ENCODE measurements at places on chromosomes 16 and 17.

DNA sequence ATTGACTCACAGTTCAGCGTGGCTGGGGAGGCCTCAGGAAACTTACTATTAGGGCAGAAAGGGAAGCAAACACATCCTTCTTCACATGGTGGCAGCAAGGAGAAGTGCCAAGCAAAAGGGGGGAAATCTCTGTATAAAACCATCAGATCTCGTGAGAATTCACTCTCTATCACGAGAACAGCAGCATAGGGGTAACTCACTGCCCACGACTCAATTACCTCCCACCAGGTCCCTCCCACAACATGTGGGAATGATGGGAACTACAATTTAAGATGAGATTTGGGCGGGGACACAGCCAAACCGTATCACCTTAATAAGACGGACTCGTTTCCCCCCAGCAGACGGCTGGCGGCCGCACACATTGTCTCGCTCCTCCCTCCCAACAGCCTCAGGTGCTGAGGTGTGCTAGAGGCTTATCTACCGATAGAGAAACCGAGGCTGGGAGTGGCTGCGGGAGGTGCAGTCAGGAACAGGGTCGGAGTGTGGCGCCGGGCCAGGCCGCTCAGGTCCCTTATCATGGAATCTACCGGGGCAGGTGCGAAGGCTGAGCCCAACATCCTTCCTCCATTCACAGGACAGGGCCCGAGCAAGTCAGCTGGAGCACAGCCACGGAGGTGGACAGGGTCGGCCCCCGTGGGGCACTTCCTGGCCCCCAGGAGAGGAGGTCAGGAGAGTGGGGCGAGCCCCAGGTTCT is 4.9 kb upstream of the ZG16B start:
- no peak for DNase-seq

DNA sequence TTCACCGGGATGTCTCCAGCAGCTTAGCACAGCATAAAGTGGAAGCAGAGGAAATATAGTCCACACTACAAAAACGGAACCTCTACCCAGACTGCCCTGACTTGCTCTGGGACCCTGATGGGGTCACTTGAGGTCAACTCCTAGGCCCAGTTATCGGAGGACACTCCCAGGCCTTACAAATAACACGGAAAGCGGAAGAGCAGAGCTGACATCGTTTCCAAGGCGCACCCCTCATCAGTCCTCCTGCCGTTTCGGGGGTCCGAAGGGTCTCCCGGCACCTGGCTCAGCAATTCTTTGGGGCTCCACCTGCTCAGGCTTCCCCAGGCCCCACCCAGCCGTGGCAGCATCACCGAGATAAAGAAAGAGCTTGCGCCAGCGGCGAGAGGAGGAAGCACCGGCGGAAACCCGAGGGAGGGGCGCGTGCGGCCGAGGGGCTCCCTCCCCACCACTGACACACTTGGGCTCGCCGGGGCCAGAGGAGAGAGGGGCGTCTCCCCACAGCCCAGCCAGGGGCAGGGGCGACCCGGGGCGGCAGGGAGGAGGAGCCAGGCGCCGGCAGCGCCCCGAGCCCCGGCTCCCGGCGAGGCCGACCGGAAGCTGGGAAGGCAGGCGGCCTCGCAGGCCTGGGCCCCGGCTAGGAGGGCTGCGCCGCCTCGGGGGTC is 727 bp downstream of the CORO7 start:
- DNase-seq: no peak

- no peak for DNase-seq
Measured at GRCh38 chr17:79702034-79702433, 28.7 kb upstream of the ENPP7 start.

DNA sequence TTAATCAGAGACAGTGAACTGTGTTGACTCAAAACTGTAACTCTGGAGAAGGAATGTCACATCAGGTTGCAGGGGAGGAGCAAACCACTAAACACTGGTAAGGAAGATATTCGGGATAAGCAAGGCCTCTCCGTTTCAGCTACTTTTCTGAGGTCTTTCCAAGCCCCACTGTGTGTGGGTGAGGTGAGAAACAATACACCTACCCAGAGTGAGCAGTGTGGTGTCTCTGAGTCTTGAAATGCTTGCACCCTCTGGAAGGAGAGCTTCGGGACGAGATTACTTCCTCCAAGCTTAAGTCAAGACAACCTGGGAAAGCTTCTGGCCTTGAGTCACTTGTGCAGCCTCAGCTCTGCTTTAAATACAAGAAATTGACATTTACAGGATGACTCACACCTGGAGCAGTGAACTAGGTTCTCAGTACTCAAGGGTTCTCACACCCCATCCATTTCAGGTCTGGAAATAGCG is 2.5 kb upstream of the MAP3K14 start:
- peak; percentile 96 for DNase-seq

DNA sequence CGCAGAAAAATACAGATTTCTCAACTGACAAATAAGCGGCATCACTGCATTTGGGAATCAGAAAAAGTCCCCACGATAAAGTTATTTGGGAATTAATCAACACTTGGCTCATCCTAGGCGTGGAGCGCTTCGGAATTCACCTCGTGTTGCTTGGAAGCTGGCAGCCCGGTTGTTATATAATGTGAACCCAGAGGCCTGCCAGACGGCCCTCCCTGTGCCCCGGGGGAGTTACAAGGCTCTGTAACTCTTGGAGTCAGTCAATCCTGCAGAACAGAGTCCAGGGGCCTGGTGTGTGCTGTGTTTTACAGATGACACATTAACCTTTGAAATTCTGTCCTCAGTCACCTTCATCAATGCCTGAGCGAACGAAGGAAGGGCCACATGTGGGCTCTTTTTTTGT is 111.1 kb downstream of the PITPNC1 start:
- DNase-seq: no peak

DNA sequence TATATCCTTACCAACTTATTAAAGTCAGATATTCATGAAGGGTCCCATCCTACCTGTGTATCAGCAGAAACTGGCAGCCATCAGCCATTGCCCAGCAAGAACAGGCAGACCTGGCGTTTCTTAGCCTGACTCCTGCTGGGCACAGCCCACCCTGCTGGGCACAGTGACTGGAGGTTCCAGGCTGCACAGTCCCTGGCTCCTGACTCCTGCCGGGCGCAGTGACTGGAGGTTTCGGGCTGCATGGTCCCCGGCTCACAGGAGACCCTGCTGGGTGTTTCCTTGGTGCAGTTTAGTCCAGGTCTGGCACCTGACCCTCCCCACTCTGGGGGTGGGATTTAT is 6.7 kb downstream of the TIMM22 start:
- no peak for DNase-seq

GRCh38 chr16:57711-58110 is 4.1 kb downstream of the SNRNP25 start:
- DNase-seq: no peak

DNA sequence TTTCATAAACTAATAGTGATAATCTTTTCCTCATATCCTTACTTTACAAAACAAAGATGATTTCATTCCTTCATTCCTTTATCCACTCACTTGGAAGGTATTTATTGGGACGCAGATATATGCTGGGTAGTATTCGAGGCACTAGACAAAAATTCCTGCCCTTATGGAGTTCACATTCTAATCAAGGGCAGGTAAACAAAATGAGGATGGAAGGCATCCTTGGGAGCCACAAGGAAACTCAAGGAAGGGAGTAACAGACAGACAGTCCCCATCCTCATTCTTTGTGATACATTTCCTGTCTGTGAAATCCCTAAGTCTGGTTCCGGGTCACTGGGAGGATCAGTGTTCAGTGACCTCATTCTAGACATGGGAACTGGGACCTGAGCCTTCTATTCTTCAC is 45.2 kb downstream of the SLC6A2 start:
- no peak for DNase-seq

- DNase-seq: no peak
Measured at GRCh38 chr16:11224096-11224893, 31.7 kb downstream of the SOCS1 start.

DNA sequence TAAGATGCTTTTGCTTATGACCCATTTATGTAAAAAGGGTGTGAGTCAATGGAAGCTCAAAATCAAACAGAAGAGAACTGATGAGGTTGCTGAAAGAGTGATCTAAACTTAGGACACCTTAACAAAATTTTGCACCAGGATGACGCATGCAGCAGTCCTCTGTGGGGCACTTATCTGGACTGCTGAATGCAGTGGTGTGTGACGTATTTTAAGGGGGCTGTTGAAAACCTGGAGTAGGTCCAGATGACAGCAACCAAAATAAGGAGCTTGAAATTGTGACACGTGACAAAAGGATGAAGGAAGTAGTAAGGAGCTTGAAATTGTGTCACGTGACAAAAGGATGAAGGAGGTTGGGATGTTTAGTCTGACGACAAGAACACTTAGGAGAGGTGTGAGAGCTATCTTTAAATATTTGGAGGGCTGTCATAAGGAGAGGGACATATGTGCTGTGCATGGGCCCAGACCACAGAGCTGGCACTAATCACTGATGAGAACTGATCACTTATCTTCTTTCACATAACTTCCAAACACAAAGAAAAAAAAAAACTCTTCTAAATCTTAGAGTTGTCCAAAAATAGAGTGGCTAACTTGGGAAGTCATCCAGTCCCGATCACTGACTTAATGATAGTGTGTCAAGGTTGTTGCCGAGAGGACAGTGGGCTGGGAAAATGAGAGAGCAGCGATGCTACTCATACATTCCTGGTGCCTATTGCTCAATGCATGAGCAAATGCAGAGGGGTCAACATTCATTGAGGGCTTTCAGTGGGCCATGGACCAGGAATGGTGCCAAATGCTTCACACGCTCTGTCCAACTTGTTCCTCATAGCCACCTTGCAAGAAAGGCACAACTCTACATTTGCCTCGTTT is 264.2 kb upstream of the ZFHX3 start:
- DNase-seq: no peak

- DNase-seq: no peak
Measured at GRCh38 chr16:54654429-54654828, 276.2 kb upstream of the IRX5 start.

DNA sequence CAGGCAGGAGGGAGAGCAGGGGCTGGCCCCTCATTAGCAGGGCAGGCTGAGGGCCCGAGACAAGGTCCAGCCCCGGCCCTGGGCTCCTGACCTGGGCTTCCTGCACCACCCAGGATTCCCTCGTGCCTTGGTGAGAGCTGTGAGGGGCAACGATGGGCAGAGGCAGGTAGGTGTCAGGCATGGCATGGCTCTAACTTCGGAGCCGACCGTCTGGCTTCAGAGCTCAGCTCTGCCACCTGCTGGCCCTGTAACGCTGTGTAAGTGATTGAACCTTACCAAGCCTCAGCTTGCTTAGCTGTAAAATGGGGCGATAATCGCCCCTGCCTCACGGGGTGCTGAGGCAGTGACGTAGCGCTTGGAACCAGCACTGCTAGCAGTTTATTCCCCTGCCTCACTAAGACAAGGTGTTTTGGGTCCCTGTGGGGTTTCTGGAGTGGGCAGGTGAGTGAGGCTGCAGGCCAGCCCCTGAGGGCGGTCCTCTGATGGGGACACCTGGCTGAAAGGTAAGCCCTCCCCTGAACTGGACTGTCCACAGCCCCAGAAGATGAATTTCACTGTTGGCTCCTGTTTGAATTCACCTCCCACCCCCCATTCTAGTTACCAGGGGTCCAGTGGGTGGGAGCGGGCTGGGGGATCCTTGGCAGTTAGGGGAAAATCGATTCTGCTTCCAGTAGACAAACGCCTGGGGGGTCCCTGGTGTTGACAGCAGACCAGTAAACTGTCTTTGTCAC is 184.8 kb upstream of the GSE1 start:
- DNase-seq: peak; percentile 20

- peak; percentile 64 for DNase-seq
Measured at GRCh38 chr17:20206068-20206467, 196.9 kb downstream of the SPECC1 start.

GRCh38 chr16:67199011-67199807 is at the start of gene ELMO3:
TSS of gene ELMO3 (plus strand) at chr16:67199131. CDS start at chr16:67199327, 196 bp downstream.
- DNase-seq: no peak

DNA sequence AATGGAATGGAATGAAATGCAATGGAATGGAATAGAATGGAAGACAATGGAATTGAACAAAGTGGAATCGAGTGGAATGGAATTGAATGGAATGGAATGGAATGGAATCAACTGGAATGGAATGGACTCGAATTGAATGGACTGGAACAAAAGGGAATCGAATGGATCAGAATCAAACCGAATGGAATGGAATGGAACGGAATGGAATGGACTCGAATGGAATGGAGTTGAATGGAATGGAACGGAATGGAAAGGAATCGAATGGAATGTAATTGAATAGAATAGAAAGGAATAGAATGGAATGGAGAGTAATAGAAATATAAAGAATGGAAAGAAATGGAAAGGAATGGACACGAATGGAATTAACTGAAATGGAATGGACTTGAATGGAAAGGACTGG is 475.2 kb upstream of the WSB1 start:
- DNase-seq: peak; percentile 4

- DNase-seq: no peak
Measured at GRCh38 chr16:19589771-19590302, 34.3 kb downstream of the VPS35L start.

DNA sequence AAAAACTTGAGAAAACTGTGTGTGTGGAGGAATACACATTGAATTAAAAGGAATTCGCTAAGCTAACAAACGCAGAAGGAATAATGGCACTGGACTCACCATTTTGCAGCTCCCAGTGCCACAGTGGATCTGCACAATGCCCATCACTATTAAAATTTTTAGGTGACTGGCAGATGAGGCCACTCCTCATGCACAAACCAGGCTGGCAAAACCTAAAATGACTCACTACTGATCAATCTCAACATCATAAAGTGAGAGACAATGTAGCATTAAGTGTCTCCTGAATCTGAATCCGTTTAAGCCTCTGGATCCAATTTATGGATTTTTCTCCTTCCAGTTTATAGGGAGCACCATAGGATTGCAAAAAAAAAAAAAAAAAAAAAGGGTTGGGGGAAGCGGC is 20.6 kb downstream of the MYH10 start:
- no peak for DNase-seq

GRCh38 chr16:61901689-61902088 is 134.5 kb downstream of the CDH8 start:
- DNase-seq: no peak

DNA sequence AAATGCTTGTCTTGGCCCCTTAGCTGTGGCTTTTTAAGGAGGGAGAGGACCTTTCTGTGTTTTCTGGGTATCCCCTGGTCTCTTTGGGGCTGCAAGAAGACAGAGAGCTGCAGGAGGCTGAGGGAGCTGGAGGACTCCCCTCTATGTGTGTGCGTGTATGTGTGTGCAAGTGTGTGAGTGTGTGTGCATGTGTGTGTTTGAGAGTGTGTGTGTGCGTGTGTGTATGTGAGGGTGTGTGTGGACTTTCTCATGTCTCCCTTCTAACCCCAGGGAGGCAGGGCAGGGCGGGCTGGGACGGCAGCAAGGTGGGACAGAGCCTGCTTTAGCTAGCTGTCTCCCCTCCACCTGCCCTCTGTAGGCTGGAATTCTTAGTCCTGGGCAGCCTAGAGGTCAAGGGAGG is 1.9 kb downstream of the PRSS54 start:
- DNase-seq: no peak

DNA sequence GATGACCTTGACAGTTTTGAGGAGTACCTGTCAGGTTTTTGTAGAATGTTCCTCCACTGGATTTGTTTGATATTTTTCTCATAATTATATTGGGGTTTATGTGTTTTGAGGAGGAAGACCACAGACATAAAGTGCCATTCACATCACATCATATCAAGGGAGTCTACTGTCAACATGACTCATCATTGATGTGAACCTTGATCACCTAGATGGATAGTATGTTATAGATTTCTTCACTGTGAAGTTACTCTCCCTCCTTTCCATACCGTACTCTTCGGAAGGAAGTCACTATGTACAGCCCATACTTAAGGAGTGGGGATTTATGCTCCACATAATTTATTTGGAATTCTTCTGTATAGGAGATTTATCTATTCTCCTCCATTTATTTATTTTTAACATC is 23.2 kb downstream of the PRSS54 start:
- DNase-seq: no peak
